AG09319 (cell line): ENCODE measurements at places on chromosomes 7 and 10.

DNA sequence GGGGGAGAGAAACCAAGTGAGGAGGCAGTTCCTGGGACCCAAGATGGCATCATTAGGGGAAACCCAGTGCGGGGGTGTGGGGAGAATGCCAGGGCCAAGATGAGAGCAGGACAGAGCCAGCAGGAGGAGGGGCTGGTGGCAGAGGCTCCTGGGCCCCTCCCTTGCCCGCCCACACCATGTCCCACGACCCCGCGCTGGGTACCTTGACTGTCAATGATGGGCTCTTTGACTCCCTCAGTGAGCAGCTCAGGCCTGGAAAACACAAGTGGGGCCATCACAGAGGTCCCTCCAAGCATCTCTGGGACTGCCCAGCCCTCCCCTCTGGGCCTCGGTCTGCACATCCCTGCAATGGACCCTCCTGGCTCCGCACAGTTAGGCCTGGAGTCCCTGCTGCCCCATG lies 75.4 kb downstream of the RABGEF1 start:
- DNase-seq, result no peak

DNA sequence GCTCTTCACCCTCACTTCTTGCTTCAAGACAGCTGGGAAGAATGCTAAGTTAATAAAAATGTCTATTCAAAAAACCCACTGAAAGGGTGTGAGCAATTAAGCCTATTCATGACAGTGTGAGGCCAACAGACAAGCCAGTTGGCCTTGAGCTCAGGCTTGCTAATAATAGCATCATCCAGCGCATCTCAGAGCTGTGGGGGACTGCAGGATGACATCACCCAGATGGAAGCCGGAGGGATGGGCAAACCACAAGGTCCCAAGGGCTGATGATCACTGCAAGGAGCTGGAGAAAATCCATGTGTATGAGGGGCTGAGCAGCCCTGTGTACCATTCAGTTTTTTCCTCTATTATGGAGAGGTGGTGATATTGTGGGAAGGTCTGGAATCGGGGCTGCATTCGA lies 770.4 kb downstream of the TNS3 start:
- DNase-seq, result peak; percentile 67

DNA sequence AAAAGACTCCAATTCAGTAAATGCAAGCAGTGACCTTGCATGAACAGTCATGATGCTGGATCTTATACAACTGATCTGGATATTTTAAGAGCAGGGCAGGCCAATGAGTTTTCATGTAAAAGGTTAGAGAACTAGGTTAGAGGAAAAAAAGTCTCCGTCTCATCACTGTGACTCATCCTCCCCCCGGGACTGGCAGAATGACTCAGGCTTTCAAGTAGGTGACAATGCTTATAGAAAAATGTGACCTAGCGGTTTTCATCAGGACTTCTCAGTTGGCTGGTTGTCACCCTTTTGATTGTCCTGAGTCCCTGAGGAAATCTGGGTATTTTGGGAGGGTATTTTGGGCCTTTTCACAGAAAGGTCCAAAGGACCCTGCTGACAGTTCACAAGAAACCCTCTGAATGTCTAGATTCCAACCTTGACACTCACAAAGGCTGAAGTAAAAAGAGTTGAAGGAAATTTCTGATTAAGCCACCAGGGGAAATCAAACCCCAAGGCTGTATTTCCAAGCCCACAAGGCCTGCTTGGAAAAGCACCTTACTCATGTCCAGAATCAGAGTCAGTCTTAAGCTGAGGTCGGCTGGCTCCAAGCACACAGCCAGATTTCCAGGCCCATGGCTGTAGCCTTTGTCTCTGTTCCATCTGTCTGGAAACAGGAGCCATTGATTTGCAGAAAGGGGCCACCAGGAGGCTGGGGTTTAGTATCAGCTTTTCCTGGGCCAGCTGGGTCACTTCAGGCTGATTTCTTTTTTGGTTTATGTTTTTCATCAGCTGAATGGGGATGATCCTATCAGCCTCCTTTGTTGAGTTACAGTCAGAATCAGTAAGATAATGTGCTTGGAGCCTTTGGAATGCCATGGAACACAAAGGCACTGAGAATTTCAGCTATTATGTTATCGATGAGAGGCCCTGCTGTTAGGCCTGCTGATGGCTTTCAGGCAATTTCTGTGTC lies 226.4 kb upstream of the HABP2 start:
- DNase-seq, result no peak

DNA sequence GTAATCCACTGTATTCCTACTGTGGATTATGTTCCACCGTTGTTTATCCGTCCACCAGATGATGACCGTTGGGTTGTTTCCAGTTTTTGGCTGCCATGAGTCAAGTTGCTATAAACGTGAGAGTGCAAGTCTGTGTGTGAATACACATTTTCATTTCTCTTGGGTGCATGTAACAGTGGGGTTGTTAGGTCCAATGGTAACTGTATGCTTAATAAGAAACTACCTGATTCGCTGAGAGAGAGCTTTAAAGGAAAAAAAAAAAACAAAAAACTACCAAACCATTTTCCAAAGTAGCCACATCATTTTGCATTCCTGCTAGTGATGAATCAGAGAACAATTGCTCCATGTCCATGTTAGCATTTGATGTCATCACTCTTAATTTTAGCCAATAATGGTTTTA lies 15.9 kb downstream of the UBN2 start:
- no peak for DNase-seq

DNA sequence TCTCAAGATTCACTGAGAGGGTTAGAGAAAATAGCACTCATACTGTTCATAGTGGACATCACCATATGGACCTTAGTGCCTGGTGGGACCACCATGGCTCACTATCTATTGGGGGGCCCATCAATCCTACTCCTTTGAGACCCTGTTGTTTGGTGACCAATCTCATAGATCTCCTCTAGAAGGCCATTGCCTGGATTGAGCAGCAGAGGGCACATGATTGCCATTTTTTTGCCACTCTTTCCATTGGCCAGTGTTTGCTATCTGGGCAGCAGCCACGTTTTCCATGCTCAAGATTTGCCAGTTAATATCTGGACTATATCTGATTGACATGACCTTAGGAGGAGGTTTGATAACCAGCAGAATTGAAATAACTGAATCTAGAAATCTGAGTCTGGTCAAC lies 244.5 kb downstream of the ITGB1 start:
- DNase-seq, result no peak
